Activated CD4-positive, CD25-positive, alpha-beta regulatory T cell (primary cell): ENCODE measurements at places on chromosomes 12 and 14.

GRCh38 chr14:73472185-73473114 lies 14.1 kb upstream of the NUMB start:
- no peak for DNase-seq

GRCh38 chr14:52852810-52853521 lies 61.6 kb upstream of the GNPNAT1 start:
- no peak for DNase-seq

- DNase-seq, result no peak
These were observed 22.4 kb downstream of the ARG2 start for GRCh38 chr14:67641902-67642749.

GRCh38 chr12:113831476-113831875 lies 134.6 kb downstream of the RBM19 start:
- DNase-seq, result no peak

- no peak for DNase-seq
These were observed 1.3 kb upstream of the RASSF3 start for GRCh38 chr12:64608901-64609535.
